Left renal pelvis (tissue), 4 donors: ENCODE measurements at places on chromosomes 5 and 9.

- DNase-seq, result no peak
These were observed 24.2 kb upstream of the S1PR3 start for GRCh38 chr9:88966894-88967676.

DNA sequence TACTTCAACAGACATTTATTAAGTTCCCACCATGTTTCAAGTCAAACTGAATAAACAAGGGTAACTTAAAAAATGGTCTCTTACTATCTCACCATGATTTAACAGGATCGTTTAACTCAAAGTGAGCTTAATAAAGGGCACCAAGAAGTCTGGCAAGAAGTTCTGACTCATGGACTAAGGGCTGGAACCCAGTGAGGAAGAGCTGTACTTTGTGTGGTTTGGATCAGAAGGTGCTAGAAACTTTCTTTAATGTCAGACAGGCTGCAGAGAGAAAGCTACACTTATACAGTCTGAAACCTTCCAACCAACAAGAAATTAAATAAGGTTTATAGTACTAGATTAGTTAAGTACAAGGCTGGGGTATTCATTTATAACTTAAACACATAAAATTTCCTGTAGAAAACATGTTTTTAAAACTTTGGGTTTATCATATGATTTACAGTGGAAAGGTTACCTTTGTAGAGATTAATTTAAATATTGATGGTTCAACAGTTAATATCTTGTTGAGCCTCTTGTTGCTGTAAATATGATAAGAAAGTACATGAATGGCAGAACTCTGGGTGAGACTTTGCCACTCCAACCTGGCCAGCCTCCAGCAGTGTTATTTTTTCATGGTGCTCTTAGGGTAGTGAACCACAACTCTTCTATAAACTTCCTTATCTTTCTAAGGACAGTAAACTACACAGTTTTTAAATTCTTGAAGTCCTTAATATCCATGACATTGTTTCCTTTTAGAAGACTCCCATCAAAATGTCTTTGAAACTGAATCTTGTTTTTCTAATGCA is 162.8 kb downstream of the MAN2A1 start:
- DNase-seq, result no peak

DNA sequence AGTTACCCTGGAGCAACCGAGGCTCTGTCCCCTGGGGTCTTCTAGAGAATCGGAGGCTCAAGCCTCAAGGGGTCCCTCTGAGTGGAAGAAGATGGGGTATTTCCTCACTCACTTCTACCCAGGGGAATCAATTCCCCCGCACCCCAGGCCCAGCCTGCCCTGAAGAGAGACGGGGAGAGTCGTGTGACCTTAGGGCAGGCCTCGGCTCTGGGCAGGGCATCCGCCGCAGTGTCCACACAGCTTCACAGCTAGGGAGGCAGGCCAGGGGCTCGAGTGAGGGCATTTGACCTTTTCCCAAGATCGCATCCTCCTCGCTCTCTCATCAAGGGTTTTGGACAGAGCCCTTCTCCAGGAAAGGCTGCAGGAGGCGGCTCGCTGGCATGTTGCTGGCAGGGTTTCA is 57.9 kb upstream of the CNOT6 start:
- no peak for DNase-seq

DNA sequence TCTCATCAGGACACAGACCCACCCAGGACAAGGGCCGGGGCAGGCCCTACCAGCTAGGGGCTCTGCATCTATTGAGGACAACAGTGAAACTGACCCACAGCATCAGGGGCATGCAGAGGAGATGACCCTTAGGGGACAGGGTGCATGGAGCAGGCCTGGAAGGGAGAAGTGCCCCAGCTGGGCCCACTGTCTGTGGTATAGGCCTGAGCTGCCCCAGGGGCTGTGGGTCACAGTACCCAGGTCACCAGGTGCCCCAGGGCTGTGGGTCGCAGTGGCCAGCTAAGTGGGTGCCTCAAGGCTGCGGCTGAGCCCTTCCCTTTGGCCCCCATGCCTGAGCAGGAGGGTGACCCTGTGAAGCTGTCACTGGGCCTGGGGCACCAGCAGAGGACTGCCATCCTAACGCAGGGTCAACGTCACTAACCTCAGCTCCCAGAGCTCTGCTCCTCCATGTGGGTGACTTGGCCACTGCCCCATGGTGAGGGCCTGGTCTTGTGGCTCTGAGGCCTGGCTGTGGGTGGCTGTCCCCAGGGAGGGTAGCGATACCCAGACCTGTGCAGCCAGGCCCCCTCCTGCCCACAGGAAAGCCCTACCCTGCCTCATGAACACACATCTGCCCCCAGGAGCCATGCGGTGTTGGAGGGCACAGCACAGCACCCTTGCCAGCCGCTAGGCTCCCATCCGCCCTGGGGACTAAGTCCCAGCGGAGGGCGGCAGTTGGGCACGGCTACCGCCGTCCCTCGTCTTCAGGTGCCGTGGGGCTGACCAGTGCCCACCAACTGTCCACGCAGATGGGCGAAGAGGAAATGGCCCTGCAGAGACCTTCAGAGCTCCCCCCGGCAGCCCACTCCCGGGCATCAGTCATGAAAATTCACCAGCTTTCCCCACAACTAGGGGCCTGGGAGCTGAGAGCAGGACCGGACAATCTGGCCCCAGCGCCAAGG is 4.9 kb downstream of the EDF1 start:
- DNase-seq, result no peak

GRCh38 chr5:149588936-149589335 is 7.6 kb downstream of the ARHGEF37 start:
- no peak for DNase-seq

DNA sequence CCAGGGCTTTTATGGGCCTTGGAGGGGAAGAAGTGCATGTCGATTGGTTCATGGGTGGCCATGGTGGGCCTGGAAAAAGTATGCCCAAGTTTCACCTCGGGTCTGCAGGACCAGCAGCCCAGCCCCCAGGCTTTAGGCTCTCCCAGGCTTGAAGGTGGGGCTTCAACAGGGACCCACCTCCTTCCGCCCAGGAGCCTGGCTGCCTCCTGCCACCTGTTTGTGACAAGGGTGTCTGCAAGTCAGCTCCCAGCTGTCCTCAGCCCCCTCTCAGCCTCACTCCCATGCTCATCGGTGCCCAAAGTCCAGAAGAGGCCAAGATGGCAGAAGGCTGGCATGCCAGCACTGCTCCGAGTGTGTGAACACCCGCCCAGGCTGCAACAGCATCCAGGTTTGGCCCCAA is 1063.2 kb upstream of the ACO1 start:
- DNase-seq, result no peak

DNA sequence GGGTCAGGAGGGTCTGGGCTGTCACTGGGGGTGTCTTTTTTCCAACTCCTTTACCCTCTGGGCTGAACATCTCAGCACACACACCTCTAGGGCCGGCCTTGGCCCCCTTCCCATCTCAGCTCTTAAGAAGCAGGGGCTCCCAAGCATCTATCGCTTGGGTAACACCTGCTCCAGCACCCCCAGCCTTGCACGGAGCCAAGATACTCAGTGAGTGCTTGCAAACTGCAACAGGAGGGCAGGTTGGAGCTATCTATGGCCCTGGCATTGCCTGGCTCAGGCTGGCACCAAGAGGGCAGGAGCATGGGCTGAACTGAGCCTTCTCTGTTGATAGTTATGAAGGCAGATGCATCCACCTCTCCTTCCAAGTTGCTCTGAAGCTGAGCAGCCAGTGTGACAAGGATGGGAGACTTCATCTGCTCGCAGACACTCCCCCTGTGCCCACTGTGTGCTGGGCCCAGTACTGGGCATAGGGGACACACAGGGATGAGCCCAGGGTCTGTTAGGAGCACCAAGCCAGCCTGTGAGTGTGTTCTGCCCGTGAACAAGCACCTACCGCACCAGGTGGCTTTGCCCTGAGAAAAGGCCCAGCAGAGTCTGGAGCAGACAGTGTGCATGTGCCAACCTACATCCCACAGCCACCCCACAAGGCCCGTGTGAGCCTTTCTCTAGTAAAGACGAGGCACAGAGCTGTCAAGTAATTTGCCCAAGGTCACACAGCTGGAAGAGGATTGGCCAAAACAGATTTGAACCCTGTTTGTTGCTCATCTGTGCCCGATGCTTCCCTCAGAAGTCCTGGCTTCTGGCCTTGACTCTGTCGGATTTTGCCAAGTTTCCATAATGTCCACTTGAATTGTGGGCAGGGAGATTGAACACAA is 58.2 kb downstream of the PHF2 start:
- DNase-seq, result no peak

GRCh38 chr9:99385814-99386279 is 163.8 kb downstream of the SEC61B start:
- DNase-seq, result no peak

DNA sequence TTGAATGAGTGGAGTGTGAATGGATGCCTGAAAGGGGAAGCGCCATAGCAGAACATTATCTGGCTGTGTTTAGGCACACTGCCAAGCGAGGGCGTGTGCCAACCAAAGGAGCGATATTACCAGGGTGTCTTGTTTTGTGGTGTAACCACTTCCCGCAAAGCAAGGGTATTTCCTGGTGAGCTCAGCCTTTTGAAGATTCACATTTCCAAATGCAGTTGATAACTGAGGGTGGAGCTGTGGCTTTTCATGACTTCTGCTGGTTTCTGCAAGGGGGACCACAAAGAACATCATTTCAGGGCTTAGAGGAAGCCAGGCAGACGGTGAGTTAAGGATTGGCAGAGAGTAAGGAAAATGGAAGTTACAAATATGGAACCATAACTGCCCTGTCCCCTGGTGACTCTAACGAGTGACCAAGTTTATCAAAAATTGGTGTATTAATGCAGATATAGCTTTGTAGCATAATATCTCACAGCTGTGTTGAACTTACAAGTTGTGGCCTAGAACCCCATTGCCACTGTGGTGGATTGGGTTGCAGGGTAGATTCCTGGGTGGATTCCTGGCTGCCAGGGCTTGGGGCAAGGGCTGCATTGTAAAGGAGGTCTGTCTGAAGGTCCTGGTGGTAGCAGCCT is 71.4 kb downstream of the RALGPS1 start:
- DNase-seq, result no peak

DNA sequence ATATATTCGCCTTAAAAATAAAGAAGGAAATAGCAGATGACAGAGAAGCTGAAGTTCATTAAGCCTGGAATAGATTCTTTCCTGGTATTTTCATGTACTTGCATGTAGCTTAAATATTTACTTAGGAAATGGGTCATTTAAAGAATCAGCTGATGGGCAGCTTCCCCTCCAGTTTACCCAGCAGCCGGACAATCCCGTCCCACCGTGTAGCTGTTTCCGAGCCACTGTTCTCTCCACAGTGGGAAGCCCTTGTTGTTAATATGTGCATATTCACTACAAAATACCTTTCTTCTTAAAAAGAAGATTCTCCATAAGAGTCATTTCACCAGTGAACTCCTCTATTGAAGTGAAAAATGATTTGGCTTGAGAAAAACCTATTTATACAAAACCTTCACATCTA is 187.0 kb downstream of the FANCC start:
- no peak for DNase-seq
